Stimulated activated CD4-positive, alpha-beta T cell treated with anti-CD3 and anti-CD28 coated beads, Interleukin-1b, Interleukin-23, amount 100 ng/mL, for 1 hour (primary cell): ENCODE measurements at places on chromosomes 13 and 19.

DNA sequence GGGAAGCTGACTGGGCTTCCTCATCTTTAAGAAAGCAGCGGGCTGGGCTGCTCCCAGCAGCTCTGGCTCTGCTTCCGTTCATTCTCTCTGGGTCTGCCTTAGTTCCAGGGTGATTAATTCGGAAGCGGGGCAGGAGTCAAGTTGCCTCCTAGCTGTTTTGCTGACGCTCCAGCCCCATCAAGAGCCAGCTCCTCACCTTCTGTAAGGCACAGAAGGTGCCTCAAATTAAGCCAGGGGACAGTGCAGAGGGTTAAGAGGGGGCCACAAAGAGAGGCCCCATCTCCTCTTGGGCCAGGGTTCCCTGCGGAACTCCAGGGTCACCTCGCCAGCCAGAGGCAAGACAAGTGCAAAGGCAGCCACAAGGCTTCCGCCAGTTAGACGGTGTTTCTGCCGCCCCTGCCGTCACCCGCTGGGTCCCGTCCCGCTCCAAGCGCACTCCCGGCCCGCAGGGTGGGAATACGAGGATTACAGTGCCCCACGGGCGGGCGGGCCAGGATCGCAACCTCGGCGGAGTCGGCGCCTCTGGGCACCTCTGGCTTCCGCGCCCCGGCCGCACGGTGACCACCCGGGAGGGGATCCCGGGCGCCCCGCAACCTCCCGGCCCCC lies 508 bp downstream of the SLC15A1 start:
- DNase-seq = no peak

- no peak for DNase-seq
These were observed 613.2 kb upstream of the SLITRK5 start for GRCh38 chr13:87057807-87058520.

- DNase-seq = peak; percentile 42
These were observed 11.0 kb downstream of the CTU1 start for GRCh38 chr19:51097166-51097738.

DNA sequence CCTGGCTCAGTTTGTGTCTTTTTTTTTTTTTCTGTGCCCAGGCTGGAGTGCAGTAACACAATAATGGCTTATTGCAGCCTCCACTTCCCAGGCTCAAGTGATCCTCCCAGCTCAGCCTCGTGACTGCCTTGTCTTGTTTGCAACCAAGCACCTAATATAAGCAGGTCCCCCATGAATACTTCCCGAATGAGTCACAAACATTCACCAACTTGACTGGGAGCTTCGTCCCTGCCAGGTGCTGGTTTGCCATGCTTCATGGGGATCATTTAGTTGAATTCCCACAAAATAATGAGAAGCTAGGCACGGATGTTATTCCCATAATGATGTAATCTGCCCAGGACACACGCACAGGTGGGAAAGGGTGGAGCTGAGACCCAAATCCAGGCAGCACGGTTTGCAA lies 176.5 kb downstream of the CACNA1A start:
- no peak for DNase-seq

GRCh38 chr13:50951366-50951765 lies 41.8 kb downstream of the RNASEH2B start:
- DNase-seq = no peak

DNA sequence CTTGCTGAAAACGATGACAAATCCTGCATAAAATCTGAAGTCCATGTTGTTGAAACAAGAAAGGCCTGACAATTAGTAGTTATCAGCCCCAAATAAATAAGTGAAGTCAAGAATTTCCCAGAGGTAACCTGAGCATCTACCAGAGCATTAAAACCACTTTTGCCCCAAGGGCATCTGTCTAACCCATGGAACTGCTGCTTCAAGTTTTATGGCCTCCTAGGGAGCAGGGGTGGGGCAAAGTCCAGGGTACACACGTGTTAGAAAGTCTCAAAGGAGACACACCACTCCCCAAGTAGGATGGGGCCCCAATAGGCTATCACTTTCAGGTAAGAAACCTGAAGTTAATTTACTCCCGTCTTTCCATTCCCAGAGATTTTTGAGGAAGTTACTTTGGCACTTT lies 81.1 kb downstream of the CACNA1A start:
- DNase-seq = no peak

DNA sequence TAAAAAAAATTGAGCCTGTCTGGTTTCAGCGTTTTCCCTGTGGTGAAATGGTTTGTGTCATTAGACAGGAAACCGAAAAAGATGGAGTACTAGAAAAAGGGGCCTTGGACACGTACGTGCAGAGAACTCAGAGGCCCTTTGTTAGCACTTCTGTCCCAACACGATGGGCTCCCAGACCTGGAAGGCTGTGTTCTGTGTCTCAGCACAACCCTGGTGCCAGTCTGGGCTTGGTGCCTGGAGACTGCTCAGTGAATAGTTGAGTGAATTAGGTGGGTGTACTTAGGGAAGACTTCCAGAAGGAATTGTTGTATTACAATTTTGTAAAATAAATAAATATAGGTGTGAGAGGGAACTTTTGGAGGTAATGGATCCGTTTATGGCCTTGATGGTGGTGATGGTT lies 8.7 kb downstream of the ZNF71 start:
- no peak for DNase-seq

DNA sequence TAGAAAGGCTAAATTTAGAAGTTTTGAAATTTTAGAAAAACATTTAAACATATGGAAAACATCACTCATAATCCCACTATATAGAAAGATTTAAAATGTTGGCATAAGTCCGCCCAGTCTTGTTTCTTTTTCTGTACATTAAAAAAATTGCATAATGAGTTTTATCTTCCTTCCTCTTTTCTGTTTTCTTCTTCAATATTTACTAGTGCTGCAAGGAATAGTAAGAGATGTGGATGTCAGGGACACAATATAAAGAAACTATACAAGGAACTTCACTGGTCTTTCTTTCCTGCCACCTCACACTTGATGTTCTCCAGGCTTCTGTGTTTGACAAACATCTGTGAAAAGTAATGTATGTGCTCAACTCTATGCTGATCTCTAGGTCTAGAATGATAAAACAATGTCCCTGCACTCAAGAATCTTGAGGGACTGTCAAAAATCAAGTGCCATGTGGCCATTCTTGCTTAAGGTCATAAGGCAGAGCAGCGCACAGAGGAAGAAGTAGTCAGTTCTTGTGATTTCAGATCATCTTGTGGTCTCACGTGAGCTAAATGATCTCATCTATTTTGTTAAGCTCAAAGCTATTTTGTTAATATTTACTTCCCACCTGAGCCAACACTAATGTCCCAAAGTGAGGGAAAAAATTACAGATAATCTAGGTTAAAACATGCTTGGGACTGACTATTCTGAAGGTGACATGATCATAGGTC lies 186.9 kb upstream of the OBI1 start:
- DNase-seq = no peak

- DNase-seq = no peak
These were observed 117.2 kb downstream of the UBL3 start for GRCh38 chr13:29733147-29733611.

DNA sequence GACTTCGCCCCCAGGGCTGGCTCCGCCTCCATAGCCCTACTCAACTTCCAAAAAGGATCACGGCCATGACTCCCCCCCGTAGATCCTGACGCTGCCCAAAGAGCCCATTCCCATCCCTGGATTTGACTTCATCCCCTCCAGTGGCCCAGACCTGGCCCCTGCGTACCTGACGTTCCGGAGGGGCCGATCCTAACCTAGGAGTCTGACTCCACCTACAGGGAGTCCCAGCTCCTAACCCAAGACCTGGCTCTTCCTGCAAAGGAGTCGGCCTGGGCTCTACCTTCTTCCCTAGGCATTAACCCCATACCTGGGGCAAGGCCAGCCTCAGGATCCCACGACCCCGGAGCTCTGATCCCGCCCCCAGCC lies 10.8 kb downstream of the STAP2 start:
- no peak for DNase-seq

DNA sequence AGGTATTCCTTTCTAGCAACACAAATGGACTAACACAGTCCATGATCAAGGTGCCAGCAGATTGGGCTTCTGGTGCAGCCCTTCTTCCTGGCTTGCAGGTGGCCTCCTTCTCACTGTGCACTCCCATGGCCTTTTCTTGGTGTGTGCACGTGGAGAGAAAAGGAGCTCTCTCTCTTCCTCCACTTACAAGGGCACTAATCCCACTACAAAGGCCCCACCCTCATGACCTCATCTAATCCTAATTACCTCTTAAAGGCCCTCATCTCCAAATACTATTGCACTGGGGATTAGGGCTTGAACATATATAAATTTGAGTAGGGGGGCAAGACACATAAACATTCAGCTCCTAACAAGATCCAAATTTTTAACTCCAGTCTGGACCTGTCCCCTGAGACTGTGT lies 19.7 kb upstream of the FARP1 start:
- no peak for DNase-seq
